ENCODE measurements at places on chromosomes 7 and 10. TPM values are rescaled to one million over a fixed set of nuclear protein-coding genes. Genes with fewer than 3 reads are reported as not detected.

DNA sequence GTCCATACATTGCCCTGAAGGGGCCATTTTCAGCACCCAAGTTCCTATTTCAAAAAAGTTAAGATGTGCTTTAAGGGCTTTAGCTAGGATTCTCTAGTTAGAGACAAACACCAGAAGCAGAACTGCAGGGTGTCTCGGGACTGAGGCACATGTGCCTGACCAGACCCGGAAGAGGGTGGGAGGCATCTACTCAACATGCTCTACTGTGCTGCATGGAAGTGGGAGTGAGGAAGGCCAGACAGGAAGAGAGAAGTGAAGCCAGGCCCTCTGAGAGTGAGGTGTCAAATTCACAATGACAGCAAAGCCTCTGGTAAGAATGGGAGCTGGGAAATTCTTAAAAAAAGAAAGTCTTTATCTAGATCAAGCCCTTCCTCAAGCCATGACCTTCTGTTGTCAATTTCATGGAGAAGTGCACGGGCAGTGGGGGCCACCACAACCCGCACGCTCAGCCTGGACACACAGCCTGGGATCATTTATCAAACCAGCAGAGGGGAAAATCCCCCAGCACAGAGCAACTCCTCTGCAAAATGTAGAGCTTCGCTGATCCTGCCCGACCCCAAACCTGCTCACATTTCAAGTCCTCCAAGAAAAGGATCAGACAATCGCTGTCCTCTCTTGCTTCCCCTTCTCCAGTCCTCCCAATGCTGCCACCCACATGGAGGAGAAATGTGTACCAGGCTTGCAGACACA lies 38.7 kb downstream of the PLXNA4 start:
- no peak for DNase-seq

- DNase-seq = peak; percentile 11
Measured at GRCh38 chr10:71094712-71095390, 117.5 kb upstream of the UNC5B start.

Gene FAM25C
- not detected for total RNA-seq

Gene C10orf71
- total RNA-seq = not detected

DNA sequence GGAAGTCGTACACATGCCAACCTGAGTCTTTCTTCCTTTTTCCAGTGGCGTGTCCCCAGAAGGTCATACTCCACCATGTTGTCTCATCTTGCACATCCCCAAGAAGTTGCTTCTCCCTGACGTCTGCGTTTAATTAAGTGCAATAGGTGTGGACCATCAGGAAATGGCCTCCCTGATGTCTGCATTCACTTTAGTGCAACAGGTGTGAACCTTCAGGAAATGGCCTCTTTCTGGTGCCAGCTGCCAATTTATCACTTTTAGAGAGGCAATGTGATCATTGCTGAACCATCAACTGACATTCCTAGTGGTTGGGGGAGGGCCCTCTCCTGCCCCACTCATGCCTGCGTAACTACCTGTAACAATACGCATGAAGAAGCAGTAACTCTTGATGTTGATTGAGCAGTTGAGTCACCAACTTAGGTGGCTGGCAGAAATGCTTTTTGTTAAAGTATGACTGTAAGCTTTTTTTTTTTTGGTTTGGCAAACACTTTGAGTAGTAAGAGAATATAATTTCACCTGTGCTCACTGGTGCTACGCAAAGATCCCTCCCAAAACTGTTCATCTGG lies 25.8 kb downstream of the SCIN start:
- DNase-seq = no peak
